ENCODE measurements at places on chromosomes 16 and 17.
A peak's percentile ranks its signal among the peaks of the same experiment; 100 is the strongest.

- DNase-seq: no peak
These were observed 11.3 kb upstream of the SKAP1 start for GRCh38 chr17:48441231-48441711.

DNA sequence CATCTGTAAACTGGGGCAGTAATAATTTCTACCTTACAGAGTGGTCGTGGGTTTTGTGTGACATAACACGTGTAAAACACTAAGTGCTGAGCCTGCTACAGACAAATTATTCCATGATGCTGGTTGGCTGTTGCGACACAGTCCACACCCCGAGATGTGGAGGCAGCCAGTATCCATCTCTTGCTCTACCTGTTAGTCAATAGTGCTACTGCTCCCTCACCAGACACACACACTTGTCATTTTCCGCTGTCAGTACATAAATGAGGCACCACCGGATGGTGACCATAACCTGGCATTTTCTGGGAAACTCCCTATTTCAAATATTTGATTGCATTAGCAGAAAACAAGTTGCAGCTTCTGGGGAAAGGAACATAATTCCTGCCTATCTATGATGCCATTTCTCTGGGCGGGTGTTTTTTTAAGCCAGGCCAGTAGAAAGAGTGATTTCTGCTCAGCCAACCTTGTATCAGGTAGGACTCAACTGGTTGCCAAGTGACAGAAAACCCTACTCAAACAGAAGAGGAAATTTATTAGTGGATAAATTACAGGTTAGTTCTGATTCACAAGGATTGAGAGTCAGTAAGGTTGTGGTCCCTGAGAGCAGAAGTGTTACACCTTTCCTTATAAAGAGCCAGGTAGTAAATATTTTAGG is 24.1 kb downstream of the DNAJA2 start:
- peak; percentile 64 for DNase-seq

- no peak for DNase-seq
These were observed 20.4 kb downstream of the CARHSP1 start for GRCh38 chr16:8848231-8848938.

DNA sequence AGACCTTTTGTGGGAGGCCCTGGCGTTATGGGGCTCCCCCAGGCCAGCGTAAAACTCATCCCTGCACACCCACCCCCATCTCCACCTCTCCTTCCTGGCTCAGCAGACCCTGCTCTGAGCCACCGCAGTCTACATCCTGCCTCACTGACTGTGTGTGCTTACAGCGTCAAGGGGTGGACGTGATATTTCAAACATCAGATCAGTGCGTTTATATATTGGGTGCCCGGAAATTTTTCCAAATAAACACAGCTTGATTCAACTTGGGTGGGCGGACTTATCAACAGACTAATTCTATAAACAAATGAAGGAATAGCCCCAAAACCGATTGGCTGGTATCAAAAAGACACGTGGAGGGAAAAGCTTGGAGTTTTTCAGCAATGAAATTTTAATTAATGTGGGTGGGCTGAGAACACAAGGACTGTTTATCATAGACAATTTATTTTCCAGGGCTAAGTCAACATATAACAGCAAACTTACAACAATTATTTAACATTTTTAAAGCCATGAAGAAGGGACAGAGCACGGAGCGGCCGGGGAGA is at the start of gene FOXL1:
FOXL1 (plus strand) TSS at position 489 of the 539 bp plus-strand sequence. CDS start 175 bp downstream, outside the sequence.
- DNase-seq: no peak

GRCh38 chr16:88876942-88877526 is 10.6 kb upstream of the PABPN1L start:
- no peak for DNase-seq

GRCh38 chr16:19843371-19843770 is 41.3 kb downstream of the GPRC5B start:
- no peak for DNase-seq

- DNase-seq: no peak
These were observed 76.3 kb downstream of the GAS7 start for GRCh38 chr17:10121971-10122707.

DNA sequence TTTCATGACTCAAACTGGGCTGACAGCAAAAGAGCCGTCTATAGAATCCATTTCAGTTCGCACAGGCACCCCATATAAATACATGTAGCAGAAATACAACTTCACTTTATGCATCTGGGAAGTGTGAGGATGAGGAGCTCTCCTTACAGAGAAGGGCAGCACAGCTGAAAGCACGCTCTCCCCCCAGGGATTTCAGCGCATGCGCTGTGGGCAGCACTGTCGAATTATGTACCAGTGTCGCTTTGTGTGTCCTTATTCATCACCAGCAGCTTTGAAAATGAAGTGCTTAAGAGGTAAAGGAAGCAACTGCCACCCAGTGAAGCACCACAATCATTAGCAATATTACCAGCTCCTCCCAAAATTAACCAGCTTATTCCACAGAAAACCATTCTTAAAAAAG is 39.9 kb downstream of the CEP95 start:
- no peak for DNase-seq

DNA sequence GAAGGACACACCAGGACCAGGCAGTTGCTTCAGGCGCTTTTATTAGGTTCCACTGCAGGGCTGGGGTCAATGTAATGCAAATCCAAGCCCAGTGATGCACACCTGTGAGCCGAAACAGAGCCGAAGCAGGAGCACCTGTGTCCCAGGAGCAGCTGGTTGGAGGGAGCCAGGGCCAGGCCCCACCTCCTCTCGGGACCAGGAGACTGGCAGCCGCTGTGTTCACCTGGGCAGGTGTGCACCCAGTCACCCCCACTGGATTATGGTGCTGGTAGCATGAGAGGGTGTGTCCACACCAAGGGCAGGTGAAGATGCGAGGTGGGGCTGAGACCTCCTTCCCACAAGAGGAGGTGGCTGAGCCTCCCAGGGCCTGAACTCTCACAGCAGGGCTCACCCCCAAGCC is 4.7 kb upstream of the FAAP100 start:
- no peak for DNase-seq

DNA sequence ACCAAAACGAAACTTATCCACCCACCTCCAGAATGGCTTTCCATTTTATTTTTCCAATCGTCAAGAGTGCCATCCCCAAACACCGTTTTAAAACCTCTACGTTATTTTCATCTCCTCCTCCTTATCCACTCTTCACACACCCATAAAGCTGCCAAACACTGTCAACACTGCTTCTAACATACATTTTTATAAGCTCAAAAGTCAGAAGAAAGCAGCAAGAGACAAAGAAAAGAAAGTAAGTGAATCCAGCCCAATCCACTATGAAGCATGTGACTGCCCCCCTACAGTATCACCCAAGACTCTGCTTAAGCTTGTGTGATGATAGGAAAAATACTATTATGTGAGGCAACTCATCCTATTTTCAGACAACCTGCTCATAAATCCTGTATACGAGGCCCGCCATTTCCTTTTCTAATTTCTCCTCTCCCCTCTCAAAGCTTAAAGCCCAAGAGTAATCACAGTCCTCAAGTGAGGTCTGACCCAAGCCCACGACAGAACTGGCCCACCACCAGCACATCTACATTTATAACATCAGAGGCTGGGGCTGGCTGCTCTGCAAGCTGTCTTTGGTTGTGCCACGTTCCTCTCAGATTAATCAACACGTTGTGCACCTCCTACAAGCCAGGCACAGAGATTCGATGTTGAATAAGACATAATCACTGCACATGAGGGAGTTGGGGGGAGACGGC is 16.3 kb downstream of the USP31 start:
- DNase-seq: no peak

DNA sequence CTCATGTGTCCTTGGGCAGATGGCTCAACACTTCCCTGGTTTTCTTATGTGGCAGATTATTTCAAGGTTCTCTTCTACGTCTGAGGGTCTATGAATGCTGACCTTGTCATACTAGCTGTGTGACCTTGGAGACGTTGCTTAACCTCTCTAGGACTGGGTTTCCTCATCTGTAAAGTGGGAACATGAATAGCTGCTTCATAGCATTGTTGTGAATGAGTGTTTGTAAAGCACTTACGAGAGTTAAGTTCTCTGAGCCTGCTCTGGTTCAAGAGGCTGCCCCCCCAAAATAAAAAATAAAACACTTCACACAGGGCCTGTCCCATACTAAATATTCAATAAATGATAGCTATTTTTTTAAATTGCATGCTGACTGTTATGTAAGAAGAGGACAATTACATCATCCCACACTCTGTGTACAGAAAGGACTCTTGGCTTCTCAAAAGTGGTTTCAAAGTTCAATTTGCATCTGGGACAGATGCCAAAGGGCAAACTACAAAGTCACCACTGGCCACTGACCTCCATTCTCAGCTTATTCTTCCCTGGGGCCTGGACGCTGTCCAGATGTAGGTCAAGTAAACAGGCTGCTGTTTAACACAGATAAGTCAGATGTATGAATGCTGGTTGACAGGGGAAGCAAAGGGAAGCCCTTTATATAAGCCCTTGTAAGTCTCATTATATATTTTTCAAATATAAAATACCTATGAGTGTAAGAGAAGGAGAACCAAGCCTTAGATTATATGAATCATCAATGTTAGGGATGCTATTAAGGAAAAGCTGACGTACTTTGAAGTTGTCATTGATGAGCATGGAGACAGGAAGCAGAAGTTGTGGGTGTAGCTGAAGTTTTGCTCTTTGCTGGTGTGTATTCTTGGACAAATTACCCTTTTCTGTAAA is 15.4 kb upstream of the NDEL1 start:
- no peak for DNase-seq

All from activated CD4-positive, alpha-beta T cell treated with anti-CD3 and anti-CD28 coated beads, Interleukin-2, amount 50 U/mL, for 48 hours (primary cell).